ENCODE measurements at places on chromosomes 11 and 22.

DNA sequence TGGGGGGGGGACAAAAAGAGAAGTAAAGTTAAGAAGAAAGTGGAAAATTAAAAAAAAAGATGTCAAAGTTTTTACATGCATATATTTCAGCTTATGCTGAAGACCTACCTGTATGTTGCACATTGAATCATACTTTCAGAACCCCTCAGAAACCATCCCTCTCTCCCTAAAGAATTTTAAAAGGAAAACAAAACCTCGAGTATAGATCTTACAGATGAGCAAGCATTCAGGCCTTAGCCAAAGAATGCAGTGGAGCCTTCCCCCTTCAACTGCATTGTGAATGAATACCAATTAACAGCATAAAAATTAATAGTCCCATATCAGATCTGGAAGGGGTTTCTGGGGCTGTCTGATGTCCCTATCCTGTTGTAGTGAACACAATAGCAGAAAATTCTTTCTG, 16.3 kb downstream of the KDELR3 start:
- no peak for DNase-seq

- DNase-seq: no peak
Measured at GRCh38 chr22:32317524-32317923, 40.1 kb upstream of the RFPL3 start.

DNA sequence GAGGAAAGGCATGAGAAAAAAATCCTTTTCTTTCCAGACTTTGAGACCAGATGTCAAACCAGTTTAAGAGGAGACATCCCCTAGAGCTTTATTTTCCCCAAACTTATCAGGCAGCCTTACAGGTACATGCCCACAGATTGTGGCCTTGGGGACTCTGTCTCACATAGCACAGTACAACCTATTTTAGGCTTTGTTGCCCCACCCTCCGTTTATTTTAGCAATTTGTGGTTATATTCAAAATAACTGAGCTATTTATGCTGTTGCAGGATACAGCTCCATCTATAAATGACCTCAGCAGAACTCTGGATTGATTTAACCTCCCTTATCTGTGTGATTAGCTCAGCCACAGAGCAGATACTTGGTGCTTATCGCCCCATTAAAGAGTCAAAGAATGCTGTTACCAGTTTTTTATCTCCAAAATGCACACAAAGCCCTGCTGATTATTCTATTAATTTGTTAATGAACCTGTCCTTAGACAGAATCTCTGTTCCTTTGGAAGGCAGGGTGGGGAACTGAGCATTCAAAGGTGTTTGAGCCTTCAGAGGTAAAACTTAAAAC, 525.2 kb downstream of the OPCML start:
- DNase-seq: no peak

GRCh38 chr11:62538470-62539237, 8.0 kb downstream of the AHNAK start:
- no peak for DNase-seq

- no peak for DNase-seq
Measured at GRCh38 chr11:102914238-102915043, 39.7 kb upstream of the MMP12 start.

GRCh38 chr22:17205432-17205831, 13.8 kb downstream of the ADA2 start:
- no peak for DNase-seq

- no peak for DNase-seq
Measured at GRCh38 chr11:22079133-22079872, 113.6 kb upstream of the ANO5 start.

- no peak for DNase-seq
Measured at GRCh38 chr11:34929794-34930763, 13.7 kb downstream of the PDHX start.

DNA sequence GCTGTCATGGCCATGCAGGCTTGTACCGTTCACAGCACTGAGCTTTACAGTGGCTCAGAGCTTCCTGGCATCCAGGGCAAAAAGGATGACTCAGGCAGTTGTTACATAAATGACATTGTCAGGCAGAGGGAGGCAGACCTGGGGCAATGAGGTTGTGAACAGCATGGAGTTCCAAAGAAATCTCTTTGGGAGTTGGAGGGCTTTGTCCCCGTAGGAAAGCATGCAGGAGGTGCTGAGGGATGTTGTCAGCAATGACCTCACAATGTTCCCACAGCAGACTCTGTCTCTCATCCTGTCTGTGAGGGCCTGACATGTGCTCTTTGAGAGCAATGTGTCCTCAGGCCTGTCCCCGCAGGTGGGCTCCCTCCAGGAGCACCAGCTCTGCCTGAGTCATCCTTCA, 25.9 kb upstream of the PDE2A start:
- DNase-seq: no peak

DNA sequence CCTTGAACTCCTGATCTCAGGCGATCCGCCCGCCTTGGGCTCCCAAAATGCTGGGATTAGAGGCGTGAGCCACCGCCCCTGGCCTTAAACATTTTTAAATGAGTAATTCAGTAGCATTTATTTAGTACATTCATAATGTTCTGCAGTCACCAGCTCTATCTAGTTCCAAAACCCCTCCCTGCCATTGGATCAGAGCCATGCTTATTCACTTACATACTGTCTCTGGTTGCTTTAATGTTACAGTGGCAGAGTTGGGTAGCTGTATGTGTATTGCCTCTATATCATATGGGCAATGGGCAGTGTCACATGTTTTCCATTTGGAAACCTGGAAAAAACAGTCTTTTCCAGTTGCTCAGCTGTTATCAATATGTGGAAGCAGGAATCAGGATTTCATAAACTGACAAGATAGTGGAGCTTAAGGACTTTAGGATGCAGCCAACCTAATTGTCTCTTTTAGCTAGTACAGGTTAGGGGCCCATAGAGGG, 10.5 kb downstream of the COA4 start:
- no peak for DNase-seq

DNA sequence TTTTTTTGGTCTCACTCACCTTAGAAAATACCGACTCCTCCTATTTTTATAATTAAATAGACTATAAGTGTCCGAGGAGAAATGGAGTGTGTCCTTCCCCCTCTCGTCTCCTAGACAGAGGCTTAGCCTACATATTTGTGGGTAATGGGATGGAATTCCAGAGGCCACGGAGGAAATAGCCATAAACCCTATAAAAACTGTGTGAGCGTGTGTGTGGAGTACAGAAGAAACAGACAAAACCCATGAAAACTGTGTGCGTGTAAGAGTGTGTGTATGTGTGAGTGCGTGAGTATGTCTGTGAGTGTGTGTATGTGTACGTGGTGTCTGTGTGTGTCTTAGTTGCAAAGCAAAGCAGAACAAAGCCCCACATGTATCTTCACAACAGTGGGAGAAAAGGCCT, 883.5 kb downstream of the OPCML start:
- no peak for DNase-seq

DNA sequence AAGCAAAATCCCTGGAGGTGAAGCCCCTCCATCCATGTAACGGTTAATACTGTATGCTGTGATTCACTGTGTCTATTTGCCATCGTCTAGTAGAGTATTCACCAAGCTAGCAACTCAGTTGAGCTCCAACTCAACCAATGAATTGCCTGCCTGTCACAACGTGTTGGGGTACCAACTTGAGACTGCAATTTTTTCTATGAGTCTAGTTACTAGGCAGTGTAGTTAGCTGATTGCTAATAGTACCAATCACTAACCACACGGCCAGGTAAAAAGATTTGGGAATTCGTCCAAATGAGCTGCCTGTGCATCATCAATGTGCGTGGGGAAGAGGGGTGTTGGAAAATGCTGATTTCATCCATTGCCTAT, 1.0 kb upstream of the BTG4 start:
- DNase-seq: no peak

DNA sequence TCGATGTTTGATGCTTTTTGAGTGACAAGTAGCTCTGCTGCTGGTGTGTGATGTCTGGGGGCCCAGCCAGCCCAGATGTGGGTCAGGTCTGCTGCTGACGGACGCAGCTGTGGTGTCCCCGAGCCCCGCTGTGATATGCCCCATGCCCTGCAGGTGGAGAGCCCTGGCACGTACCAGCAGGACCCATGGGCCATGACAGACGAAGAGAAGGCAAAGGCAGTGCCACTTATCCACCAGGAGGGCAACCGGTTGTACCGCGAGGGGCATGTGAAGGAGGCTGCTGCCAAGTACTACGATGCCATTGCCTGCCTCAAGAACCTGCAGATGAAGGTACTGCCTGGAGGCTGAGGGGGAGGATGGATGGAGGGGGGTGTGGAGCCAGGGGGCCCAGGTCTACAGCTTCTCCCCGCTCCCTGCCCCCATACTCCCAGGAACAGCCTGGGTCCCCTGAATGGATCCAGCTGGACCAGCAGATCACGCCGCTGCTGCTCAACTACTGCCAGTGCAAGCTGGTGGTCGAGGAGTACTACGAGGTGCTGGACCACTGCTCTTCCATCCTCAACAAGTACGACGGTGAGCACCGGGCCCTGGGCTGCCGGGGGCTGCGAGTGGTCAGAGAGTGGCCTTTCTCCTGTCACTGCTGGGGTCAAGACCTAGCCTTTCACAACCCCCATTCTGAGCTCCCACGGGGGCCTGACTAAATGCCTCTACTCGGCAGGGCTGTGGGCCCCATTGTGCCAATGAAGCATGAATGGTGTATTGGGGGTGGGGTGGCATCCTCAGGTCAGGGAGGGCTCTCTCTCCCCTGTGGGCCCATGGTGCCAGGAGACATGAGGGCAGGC, 7.3 kb downstream of the AIP start:
- DNase-seq: no peak

DNA sequence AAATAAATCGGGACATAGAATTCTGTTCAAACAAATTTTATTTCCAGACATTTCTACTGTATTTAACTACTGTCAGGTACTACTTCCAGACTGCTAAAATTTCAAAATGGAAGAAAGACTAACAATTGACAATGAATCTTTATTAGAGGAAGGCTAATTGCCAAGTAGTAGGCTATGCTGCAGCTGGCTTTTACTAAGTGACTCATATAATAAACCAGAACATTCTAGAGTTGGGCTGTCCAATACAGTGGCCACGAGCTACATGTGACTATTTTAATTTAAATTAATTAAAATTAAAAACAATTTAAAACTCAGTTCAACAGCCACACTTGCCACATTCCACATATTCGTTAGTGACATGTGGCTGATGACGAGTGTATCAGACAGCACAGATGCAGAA, 27.6 kb downstream of the CHKA start:
- no peak for DNase-seq

DNA sequence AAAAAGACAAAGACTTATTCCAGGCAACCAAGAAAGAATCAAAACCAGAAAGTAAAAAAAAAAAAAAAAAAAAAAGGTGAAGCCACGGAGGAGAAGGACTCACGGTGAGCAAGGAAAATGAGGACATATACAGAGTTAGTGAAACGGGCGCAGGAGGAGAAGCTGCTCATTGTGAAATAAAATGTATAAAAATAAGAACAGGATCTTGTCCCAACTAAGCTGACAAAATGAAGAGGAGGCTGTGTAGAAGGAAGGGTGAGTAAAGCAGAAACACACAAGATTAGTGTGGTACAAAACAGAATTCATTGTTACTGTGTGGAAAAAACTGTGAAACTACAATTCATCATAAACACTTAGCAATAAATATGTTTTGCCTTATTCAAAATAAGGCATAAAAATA, 7.6 kb downstream of the IL17REL start:
- DNase-seq: no peak

DNA sequence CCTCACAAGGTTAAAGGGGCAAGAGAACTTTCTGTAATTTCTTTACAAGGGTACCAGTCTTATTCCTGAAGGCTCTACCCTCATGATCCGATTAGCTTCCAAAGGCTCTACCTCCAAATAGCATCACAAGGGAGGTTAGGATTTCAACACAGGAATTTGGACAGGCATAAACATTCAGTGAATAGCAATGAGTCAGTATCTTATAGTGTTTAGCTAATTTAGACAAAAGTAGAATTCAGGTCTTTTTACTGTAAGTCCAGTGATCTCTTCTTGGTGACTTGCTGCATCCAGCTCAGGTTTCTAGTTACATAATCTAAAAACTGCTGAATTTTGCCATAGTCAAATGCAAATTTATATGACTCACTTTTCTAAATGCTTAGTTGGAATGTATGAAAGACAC, 1995.6 kb upstream of the RAG2 start:
- DNase-seq: no peak

DNA sequence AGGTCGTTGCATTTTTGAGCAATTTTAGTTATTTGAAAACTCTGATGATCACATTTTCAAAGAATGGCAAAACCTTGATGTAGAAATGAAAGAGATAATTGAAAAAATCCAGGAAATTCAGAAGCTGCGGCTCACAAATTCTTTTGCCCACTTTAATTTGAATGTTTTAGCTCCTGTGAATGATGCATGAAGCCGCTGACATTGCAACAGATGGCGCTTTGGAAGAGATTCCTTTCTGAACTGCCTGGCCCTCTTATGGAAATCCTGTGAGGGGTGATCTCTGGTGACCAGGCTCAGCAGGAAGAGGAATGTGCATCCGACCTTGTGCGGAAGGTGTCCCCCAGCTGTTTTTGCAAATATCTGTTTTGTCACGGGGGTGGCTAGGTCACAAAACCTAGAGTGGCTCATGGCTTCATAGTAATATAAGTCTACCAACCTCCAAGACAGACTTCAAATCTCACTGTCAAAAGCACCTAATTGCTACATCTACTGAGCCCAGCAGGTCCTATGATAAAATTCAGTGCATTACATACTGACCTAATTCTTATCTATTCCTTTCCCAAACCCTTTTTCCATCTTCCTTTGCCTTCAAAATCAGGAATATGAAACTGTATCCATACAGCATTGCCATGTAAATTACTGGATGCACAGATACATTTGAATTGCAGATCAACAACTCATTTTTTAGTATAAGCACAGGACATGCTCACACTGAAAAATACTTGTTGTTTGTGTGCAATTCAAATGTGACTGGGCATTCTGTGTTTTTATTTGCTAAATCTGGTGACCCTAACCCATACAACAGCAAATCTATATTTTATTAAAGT, 412.7 kb downstream of the ETS1 start:
- no peak for DNase-seq

GRCh38 chr22:27215871-27216270, 558.5 kb downstream of the MIAT start:
- DNase-seq: no peak

DNA sequence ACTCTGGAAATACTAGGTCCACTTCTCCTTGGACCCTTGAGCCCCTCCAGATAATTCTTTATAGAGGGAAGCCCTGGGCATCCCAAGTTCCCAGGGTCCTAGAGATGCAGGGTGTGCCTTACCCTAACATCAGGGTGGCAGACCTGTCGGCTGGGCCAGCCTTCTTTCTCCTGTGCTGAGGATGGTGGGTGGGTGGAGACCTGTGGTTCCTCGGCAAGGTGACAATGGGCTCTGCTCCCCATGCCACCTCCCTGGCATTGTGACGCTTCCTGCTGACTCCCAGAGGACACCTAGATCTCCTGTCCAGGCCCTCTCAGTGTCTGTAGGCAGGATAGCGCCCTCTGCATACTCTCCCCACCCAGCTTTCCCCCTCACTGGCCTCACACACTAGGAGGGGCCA, 3.8 kb upstream of the DERL3 start:
- no peak for DNase-seq

- DNase-seq: no peak
Measured at GRCh38 chr11:27869701-27870100, 169.4 kb upstream of the BDNF start.

GRCh38 chr11:124625504-124626168, 3.0 kb downstream of the TBRG1 start:
- DNase-seq: no peak

Data from stimulated activated CD4-positive, alpha-beta T cell treated with anti-CD3 and anti-CD28 coated beads, Interleukin-1b, Interleukin-23, amount 100 ng/mL, for 1 hour (primary cell).